ENCODE measurements at places on chromosomes 5 and 9.

GRCh38 chr5:79990598-79991507, at the start of gene MTX3:
TSS of gene MTX3 (minus strand) at chr5:79991262. CDS start at chr5:79991238, 24 bp downstream.
- peaks cover 8% of the 10 kb centered on the region for H3K4me1 ChIP-seq
- DNase-seq: peak; percentile 80
- peak within 1 kb of the TSS; percentile 85 for H3K27ac ChIP-seq
- peak within 1 kb of the TSS; percentile 88 for H3K4me3 ChIP-seq
- H3K27me3 ChIP-seq: peaks cover 11% of the 10 kb centered on the region

DNA sequence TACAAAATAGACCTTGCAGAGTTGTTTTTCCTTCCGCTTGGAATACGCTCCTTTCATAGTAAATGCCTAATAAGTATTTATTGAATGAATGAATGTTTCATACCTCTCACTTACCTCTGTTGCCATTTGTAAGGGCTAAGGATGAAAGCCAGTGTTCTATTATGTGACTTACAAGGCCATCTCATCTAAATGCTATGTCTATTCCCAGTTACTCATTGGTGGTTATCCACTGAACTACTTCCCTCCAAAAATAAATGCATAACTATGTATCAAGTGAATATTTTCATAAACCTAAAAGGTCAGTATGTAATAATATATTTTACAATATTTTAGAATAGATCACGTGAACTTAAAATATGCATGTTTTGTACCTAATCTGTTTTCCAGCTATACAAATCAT, 670.5 kb upstream of the RGMB start:
- no peak overlapping the region for H3K27ac ChIP-seq

DNA sequence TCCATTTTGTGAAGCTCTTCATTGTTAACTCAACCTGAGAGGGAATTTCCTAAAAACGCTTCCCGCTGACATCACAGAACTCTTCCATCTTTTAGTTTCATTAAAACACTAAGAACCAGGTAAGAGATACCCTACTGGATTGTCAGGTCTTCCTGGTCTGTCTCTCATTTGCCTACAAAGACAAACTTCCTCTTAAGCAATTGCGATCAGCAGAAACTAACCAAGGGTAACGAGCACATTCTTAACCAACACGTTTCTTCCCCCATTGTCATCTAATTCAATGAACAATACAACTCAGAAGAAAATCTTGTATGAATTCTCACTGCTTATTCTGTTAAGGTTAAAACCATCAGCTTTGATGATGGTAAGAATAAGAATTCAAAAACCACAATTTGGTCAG, 6.6 kb downstream of the FBXW11 start:
- peaks cover 44% of the 10 kb centered on the region for H3K4me1 ChIP-seq
- no peak overlapping the region for H3K27ac ChIP-seq
- no peaks in the 10 kb centered on the region for H3K36me3 ChIP-seq
- no peak for DNase-seq
- H3K4me3 ChIP-seq: no peak overlapping the region

DNA sequence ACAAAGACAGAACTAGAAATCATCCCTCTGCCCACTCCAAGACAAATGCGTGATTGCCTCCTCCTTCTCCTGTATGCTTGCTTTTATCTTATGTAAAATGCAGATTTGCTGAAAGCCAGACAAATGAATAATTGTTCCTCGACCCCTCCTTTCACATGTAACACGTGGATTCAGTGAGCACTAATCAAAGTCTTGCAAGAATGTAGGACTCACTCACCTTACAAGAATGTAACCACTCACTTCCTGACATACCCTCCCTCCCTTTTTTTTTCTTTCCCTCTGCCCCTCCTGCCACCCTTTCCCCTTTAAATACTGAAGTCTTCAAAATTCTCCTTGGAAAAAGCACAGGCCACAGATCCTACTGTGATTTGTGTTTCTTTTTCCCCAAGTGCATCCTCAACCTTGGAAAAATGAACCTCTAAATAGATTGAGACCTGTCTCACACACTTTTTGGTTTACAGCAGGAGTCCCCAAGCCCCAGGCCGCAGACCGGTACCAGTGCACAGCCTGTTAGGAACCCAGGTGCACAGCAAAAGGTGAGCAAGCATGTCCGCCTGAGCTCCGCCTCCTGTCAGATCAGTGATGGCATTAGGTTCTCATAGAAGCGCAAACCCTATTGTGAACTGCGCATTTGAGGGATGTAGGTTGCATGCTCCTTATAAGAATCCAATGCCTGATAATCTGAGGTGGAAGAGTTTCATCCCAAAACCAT, 29.4 kb upstream of the HSD17B3 start:
- no peaks in the 10 kb centered on the region for H3K36me3 ChIP-seq
- no peaks in the 10 kb centered on the region for H3K27me3 ChIP-seq
- no peak overlapping the region for H3K4me3 ChIP-seq

All from T-helper 17 cell (primary cell).